ENCODE measurements at places on chromosomes 12 and 14.

GRCh38 chr14:90796329-90796728 is 19.9 kb downstream of the TTC7B start:
- DNase-seq = no peak

GRCh38 chr14:54901380-54902142 is 1.1 kb downstream of the GCH1 start:
- no peak for DNase-seq

DNA sequence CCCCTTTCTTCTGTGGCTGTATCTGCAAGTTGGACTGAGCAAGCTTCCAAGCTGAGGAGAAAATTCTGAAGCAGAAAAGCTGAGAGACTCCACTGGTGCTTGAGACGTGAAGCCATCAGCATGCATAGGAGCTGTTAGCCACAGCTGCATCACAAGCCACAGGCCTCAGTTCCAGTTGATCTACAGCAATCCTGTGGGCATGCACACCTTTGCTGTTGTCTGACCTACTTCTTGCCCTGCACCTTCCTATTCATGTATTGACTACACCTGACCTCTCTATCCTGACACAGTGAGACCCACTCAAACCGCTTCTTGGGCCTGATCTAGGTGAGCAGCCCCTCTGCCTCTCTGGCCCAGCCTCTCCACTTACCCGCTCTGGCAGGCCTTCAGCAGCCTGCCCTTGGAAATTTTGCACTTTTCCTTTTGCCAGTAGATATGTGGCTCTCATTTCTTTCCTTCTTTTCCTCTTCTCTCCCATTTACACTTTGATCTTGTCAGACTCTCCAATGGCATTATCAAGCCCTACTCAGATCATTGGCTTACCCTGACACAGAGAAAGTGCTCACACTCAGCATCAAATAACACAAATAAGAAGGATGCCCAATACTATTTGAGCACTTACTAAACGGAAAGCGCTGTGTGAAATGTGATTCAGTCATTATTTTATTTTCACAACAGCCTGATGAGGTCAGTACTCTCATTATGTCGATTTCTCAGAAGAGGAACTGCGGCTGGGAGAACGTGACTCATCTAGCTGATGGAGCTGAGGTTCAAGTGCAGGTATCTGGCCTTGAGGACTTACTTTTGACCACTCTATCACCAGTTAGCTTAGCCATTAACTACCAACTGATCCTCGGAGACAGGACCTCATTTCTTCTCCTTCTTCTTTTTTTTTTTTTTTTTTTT is 21.9 kb upstream of the PTGR2 start:
- DNase-seq = no peak

DNA sequence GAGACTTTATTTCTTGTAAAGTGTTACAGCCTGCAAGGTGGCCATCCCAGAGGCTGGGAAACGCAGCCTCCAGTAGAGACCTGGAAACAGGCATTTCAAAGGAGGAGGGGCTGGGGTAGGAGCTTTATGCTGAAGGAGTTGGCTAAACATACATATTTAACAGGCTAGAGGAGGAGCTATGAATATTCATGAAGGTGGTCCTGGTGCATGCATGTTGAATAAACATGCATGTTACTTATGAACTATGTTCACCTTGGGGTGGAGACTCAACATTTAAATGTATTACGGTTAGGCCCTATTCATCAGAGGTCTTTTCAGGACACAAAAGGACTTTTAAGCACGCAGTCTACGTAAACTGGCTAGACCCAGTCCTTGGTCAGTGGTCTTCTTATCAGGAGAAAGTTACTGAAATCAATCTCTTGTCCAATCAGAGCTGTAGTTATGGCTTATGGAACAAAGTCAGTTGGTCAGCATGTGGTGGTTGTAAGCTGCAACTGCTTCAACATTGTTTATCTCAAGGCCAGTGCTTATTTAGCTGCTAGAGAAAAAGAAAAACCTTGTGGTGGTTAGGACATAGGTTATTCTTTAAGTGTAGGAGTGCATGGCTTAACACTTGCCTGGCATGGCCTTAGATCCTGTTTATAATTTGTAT is 11.4 kb upstream of the ARF6 start:
- DNase-seq = no peak

DNA sequence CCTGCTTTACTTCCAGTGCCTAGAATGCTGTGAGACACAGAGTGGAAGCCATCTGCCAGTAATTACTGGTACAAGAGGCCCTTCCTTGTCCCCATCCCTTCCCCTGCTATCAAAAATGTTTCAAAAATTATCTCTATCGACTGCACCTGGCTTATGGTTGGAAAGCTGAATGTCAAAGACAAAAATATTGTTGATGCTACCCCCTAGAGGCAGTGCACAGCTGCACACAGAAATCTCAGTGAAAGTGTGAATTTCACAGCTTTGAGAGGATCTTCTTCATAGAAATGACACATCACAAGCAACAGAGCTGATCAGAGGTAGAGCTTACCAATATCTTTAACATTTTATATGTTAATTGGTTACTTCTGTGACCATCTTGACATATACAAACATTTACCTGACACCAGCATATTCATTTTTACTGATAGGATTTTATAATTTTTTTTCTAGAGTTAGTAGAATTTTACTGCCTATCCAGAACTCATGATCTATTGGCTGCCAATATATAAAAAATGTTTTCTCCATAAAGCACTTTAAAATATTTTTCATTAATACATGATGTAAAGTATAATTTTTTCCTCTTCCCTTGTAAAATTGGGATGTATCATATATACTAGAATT is 138.0 kb downstream of the AACS start:
- no peak for DNase-seq
